ENCODE measurements at places on chromosomes 3 and 15.

DNA sequence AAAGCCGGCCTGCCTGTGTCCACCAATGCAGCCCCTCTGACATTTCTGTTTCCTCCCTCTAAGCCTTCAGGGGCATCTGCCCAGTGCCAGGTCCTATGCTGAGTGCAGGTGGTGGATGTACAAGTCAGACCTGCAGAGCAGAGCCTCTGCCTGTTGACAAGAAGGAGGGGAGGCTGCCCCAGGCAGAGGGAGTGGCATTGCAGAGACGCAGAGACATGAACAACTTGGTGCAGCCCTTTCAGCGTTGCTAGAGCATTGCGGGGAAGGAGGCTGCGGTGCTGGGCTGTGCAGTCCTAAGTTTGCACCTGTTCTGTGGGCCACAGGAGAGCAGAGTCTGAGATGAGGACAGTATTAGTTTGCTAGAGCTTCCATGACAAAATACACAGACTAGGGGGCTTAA is 65.2 kb downstream of the LSM3 start:
- no peak for DNase-seq

DNA sequence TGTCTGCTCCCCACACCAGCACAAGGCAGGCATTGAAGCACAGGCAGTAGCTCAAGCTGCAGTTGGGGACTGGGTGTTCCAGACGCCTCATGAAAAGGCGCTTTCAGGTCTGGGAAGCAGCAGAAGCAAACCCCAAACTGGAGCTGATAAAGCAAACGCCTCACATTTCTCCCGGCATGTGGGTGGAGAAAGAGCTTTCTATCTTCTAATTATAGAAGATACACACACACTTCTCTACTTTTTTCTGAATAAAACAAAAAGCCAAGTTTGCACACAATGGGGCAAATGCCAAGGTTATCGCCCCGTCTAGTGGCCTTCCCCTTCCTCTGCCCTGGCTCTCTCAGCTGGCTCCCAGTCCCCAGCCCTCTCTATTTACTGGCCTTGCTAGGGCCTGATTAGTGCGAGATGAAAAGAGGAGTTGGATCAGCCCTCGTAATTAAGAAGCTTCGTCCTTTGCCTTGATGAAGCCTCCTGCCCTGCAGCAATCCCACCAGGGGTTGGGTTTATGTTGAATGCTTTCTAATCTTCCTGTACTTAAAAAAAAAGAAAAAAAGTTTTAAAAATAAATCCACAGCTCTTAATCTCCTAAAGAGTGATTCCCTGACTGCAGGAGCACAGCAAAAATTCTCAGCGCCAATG is 120.2 kb downstream of the MEGF11 start:
- DNase-seq: no peak

DNA sequence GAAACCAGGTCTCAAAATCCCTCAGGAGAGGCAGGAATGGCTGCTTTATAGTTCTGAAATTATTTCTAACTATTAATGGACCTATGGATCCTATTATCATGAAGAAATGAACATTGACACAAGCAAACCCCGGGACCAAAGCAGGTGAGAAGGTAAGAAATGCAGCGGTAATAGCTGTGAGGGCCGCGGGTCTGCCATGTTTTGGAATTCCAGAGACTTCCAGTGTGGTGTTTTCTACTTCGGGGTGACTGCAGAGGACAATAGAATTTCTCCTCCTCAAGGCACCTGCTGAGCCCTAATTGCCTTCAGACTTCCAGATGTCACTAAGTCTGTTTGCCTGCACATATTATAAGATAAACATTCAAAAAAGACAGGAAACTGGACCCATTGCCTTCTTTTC is 437.4 kb downstream of the GABRG3 start:
- no peak for DNase-seq

DNA sequence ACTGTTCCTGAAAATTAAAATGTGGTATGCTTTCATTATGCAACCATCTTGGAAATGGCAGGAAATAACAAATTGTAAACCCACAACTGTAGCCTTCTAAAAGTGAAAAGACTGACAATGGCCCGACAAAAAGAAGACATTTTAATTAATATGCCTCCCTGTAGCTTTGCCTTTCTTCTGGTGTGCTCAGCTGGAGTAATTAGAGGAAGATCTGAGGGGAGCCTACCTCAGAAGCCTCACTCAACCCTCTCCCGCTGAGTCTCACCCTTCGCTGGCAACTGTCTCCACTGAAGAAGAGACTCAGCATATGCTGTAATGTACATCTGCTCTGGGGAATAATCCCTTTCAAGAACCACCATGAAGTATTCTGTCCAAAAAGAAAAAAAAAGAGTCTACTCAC is 104.7 kb upstream of the SETMAR start:
- DNase-seq: no peak

GRCh38 chr15:42139596-42139995 is 16.8 kb downstream of the PLA2G4F start:
- no peak for DNase-seq

DNA sequence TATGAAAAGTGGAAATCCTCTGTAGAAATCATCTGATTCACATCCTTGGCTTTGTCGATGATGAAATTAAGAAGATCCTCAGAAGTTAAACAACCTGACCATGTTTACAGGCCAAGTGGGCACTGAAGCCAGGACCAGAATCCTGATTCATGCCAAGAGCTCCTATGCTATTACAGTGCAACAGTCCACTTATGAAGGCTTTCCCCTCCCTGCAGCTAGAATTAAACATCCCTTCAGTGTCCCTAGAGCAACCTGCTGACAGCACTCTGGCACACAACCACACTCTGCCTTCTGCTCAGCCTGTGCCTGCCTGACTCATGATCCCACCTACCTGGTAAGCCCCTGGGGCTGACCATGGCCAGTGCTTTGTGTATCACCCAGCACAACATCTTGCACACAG is 33.8 kb downstream of the TXNRD3 start:
- DNase-seq: no peak

- no peak for DNase-seq
These were observed 116.9 kb downstream of the EPHA6 start for GRCh38 chr3:96931119-96931862.

GRCh38 chr15:57134851-57135250 is 216.4 kb downstream of the TCF12 start:
- no peak for DNase-seq

DNA sequence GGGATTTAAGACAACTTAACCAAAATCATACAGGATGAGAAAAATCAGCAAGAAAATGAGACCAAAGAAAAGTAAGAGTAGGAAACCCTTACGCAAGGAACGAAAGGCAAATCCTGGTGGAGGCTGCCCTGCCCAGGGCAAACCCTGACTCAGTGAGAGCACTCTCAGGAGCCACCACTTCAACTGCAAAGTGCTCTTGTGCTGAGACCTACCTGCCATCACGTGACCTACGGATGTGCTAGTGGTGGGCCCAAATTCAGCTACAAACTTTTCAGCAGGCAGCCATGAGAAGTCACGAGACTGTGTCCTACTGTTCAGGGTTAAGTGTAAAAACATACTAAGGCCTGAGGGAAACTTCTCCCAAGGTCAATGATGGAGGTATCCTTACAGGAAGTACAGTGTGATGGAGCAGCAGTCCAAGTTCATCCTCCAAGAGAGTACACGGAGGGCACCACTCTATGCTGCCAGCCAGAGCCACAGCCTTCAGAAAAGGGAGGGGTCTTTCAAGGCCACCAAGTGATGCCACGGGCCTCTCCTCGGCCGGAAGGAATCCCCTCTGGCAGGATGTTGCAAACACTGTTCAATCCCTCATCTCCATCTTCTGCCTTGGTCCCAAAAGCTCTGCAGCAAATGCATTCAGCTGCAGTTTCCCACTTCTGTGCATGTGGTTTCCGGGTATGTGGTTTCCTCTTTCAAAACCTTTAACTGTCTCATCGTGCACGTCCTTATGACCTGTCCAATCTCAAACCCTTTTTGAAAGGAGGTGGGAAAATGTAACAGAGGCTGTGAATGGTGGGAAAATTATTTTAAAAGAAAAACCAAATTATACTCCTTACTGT is 9.5 kb downstream of the CHSY1 start:
- DNase-seq: no peak

GRCh38 chr3:20096135-20096685 is 56.0 kb downstream of the KAT2B start:
- DNase-seq: no peak

- DNase-seq: no peak
These were observed 145.5 kb upstream of the TPM1 start for GRCh38 chr15:62896969-62897486.

GRCh38 chr3:127439621-127440020 is 150.9 kb downstream of the TPRA1 start:
- DNase-seq: no peak

GRCh38 chr3:19598870-19599269 is 335.1 kb downstream of the EFHB start:
- DNase-seq: no peak

GRCh38 chr15:89104172-89104564 is 15.9 kb downstream of the ABHD2 start:
- no peak for DNase-seq

GRCh38 chr3:63981980-63982379 is 41.3 kb downstream of the PSMD6 start:
- DNase-seq: no peak

DNA sequence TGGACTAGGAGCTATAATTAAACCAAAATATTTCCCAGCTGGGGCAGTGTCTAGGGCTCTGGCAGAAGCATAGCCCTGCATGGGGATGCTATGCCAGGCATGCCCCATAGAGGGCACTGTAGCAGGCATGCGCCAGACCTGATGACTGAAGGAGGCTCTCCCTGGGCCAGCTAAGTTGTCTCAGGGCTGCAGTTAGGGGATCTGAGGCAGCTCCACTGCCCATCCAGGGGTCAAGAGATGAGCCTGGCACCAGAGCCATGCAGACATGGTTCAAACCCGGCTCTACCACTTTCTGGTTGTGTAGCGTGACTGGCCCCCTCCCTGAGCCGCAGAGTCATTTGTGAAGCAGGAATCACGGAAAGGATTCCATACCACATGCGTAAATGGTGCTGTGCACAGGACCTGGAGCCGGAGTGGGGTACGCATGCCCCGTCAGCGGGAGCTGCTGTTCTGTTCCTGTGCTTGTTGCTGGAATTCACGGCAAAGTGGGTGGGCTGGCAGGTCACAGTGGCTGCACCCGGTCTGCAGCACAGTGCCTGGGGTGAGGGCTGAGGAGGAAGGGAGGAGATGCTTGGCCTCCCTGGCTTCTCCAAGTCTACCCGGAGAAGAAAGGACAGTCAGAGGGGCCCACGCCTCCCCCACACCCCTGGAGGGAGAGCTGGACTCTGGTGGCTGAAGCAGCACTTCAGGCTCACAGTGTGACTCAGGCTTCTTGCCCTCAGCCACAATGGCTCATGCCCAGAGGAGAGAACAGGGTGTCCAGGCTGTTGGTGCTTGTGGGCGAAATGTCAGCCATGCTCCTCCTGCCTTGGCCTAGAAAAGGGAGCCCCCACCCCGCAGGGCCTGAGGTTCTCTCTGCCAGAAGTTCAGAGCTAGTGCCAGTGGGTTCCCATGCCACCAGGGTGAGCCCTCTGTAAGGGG is 43.1 kb downstream of the DNASE1L3 start:
- no peak for DNase-seq

- peak; percentile 68 for DNase-seq
These were observed 24.6 kb upstream of the RSL24D1 start for GRCh38 chr15:55221090-55222011.

GRCh38 chr3:151644020-151644620 is 89.6 kb upstream of the AADACL2 start:
- DNase-seq: no peak

DNA sequence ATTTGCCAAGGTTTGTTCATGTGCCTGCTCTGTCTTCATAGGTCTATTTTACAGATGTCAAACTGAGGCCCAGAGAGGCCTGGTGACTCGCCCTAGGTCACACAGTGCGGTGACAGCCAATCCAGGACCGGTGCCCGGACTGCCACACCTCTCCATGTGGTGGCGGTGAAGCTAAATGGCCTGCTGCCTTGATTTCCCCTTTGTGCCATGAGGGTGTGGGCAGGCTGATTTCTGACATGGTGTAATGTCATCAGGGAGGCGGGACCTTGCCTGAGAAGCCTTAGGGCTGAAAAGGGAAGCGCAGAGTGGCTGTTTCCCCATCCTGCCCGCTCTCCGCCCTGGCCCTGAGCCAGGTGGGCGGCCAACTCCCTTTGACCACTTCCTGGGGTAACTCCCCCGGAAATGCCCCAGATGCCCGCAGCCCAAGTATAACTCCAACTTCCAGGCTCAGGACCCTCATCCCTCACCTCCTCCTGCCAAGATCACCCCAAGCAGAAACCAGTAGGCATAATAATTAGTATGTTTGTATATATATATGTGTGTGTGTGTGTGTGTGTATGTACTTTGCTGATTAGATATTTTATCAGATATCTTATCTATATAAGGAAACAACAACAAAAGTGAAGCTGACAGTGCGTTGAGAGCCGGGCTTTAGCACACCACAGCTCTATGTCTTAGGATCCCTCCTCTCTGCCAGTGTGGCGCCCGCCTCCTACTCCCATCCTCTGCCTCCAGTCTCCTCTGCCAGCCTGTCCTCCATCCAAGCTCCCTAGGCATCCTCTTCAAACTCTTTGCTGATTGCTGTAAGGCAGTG is 63.9 kb downstream of the IQSEC1 start:
- peak; percentile 72 for DNase-seq

DNA sequence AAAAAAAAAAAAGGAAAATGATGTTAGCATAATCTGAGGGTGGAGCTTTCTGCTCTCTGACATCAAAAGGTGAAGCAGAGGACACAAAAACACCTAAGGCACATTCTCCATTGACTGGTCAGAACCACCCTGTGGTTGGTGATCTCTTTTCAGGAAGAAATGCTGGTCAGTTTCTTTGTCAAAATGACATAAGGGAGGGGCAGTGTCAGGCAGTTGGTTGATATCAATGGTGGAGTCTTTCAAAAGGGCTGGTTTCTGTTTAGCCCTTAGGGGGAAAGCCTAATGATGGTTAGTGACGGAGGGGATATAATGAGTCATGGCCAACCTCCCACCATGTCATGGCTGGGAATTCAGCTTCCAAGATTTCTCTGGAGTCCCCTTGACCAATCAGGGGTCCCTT is 185.9 kb upstream of the GBE1 start:
- no peak for DNase-seq

DNA sequence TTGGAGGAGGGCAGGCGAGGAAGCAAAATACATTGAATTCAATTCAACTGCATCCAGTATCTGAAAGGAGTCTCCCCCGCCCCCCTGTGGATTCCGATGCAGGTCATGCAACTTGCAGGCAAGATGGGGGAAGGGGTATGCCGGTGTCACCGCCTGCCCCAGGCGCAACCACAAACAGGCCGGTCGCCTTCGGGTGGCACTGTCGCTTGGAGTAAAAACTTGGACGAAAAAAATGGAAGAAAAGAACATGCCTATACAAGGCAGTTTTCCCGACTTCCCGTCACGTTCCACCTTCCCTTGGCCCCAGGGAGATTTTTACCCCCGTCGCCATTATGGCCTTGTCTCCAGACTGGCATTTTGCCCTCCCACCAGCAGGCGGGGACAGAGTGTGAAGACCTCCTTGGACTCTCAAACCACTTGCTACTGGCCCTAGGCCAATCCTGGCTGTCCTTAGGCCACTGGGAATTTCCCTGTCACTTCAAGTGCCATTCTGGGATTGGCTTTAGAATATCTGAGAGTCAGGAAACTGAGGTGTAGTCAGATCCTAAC is 1.6 kb upstream of the NTRK3 start:
- DNase-seq: no peak

- no peak for DNase-seq
These were observed 136.9 kb downstream of the PLCL2 start for GRCh38 chr3:17021614-17022013.

- DNase-seq: no peak
These were observed 6.2 kb upstream of the NR2F2 start for GRCh38 chr15:96324192-96324895.

- no peak for DNase-seq
These were observed 11.1 kb upstream of the RTP2 start for GRCh38 chr3:187713504-187713903.
